ENCODE measurements at places on chromosomes 3 and 15.

- DNase-seq: no peak
Observed at GRCh38 chr3:194080436-194080835, 55.5 kb upstream of the HES1 start.

GRCh38 chr3:195446359-195446758, 3.5 kb upstream of the ACAP2 start:
- no peak for DNase-seq

DNA sequence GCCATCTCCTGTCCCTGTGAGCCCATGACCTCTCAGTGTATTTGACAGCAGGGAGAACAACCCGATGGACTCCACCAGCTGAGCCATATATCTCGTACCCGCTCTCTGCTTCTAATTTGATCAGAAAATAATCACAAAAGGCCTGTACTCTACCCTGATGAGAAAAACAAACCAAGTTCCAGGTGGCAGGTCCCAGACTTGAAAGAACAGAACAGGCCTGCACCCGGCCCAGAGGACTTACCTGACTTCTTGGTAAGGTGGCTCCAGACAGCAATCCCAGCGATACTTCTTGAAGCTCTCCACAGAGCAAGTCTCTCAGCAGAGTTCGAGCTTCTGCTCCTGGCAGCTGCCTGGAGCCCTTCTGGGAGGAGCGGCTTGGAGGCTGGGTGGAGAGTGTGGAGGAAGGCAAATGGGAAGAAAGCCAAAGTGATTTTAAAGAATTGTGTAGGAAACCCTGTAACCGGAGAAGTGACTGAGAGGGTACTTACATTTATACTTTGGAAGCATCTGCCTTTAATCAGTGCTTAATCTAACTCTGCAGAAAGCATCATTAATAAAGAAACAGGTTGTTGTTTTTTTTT, 91.6 kb downstream of the SCN11A start:
- DNase-seq: no peak

- no peak for DNase-seq
Observed at GRCh38 chr3:124837730-124838186, 49.4 kb downstream of the ITGB5 start.

GRCh38 chr15:101066501-101067408, 147.6 kb downstream of the LRRK1 start:
- no peak for DNase-seq

DNA sequence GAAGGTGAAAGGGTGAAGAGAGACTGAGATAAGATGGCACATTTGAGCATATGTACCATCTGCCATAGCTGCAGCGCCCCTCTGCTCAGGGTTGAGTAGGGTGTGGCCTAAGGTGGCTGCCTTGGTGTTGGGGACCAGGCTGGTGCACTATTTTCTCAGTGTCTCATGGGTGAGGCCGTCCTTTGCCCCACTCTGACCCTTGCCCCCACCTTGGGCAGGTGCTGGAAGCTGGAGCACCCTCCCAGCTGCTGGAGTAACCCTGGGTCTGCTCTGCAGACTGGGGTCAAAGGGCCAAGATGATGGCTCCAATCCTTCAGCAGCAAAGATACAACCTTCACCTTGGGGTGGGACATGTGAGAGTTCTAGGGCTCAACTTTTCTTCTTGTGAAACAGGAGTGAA, 69.2 kb downstream of the DAPK2 start:
- no peak for DNase-seq

All from fibroblast of skin of back (primary cell).